GM12892 (cell line): ENCODE measurements at places on chromosomes 2 and 18.

- no peak for DNase-seq
These were observed 69.2 kb upstream of the EPHA4 start for GRCh38 chr2:221641181-221641871.

GRCh38 chr18:457521-458412 lies 42.7 kb downstream of the COLEC12 start:
- no peak for DNase-seq

DNA sequence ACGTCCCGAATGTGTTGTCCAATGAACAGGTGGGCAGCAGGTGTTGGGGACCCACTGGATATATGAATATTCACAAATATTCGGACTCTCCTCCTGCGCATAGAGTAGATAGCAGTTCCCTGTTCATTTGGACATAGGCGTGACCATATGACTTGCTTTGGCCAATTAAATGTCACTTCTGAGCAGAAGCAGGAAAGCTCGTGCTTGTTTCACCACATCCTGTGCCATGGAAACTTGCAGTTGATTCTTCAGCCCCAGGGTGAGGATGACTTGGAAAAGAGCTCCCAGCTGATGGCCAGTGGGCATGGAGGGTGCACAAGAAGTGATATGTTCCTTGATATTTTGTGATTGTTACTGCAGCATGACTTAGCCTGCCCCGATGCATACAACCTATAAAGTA lies 52.6 kb downstream of the PTPRM start:
- DNase-seq = no peak

DNA sequence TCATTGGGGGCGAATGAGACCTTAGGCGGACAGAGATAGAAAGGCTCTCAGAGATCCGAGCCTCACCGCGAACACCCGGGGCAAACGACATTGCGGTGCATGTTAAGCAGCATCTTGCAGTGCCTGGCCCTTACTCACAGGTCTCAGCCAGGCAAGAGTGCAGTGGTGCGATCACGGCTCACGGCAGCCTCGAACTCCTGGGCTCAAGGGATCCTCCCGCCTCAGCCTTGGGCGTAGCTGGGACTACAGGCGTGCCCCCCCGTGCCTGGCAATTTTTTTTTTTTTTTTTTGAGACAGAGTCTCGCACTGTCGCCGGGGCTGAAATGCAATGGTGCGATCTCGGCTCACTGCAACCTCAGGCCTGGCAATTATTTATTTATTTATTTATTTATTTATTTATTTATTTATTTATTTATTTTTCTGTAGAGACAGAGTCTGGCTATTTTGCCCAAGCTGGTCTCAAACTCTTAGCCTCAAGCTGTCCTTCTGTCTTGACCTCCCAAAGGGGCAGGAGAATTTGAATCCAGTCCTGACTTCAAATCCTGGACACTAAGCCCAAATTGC lies 1.3 kb downstream of the LAMA3 start:
- no peak for DNase-seq

GRCh38 chr2:14690926-14691325 lies 58.4 kb downstream of the LRATD1 start:
- DNase-seq = no peak

DNA sequence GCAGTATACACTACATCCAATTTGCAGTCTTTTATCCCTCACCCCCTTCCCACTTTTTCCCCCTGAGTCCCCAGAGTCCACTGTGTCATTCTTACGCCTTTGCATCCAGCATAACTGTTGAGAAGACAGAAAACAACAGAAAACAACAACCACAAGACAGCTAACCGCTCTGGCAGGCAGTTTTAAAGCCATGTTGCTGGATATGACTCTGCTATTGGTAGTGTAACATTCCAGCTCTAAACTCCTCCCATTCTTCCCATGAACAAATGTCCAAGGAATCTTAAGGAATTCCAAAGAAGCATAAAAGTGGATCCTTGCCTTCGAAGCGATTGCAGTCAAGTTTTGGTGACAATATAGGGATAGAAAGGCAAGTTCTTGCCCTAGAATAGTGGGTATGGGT lies 599.1 kb downstream of the NYAP2 start:
- no peak for DNase-seq

- DNase-seq = no peak
These were observed 102.3 kb downstream of the RAPH1 start for GRCh38 chr2:203432811-203433210.

- no peak for DNase-seq
These were observed 112.2 kb downstream of the VAPA start for GRCh38 chr18:10025711-10026670.

DNA sequence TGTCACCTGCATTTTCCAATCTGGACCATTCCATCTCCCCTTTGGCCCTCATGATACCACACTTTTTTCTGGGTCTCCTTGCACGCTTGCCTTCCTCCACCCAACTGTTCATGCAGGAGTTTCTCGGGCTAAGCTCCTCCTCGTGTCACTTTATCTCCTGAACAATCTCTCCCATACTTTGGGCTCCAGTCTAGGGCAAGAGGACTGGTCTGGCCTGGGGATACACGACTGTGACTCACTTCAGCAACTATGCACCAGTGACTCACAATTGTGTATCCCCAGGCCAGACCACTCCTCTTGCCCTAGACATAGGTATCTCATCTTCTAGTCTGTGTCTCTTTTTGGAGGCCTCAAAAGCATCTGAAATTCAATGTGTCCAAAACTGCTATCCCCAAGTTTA lies 149.4 kb upstream of the PTPRM start:
- DNase-seq = no peak

DNA sequence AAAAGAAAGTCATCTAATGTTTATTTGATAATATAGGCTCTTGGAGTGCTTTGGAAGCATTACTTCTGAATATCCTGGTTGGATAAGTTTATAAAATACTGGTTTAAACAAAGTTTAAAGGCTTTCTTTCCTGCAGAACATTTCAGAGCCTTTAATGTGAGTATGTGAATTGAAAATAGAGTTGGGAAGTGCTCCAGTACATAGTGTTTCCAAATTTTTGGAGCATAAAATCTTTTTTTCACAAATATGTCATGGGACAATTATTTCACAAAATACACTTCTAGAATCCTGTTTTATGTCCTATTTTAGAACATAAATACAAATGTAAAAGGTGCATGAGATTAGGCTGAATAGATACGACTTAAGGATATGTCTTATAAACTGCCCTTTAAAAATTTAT lies 158.9 kb upstream of the HNRNPA3 start:
- DNase-seq = no peak

DNA sequence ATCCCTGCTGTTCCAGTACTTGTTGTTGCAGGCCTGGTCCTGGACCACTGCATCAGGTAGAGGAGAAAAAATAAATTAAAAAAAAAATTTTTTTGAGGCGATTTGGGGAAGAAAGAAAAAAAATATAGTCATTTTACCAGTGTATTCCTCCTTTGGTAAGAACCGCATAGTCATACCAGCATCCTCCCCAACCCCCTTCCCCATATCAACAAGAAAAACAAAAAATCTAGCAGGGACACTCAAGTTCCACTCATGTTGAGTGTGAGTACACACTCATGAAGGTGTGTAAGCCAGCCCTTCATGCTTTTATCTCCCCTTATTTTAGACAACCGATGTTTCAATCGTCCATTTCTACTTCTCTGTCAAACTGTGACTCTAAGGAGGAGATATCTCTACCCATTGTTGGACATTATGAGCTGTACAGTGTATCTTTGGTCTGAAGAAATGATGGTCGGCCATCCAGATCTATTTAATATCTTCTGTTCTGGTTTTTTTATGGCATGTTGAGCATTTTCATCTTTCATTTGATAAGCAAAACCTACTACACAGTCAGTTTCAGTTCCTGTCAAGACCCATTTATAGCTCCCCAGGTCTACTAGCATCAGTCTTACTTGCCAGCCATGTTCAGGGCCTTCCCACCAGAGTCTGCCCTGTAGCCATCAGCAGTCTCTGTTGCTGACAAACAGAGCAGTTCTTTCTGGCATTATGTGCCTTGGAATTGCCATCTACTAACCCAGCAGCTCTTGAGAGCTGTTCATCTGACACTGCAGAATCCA lies 20.0 kb downstream of the ELP2 start:
- no peak for DNase-seq

GRCh38 chr2:65598996-65599395 lies 166.6 kb upstream of the SPRED2 start:
- no peak for DNase-seq

DNA sequence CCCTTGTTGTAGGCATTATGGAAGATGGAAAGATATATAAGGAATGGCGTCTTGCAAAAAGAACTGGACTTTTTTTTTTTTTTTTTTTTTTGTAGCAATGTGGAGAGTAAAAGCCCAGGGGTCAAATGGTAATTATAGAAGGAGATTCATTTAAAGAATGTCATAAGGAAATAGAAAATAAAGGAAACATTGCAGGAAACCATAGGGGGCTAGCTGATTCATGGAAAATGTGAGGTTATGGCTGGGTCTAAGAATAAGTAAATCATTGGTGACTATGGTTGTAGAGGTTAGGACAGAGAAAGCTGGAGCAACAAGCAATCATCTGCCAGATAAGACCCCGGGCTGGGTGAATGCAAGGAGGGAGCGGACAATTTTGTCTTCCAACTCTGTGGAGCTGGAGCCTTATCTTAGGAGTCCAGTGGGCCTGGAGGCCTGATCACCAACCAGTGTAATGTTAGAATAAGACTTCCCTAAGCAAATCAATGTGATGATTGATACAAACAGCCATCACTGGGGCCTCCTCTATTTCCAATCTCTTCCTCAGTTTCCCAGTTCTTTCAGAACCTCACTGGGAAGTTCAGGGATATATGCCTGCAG lies 201.2 kb upstream of the TNP1 start:
- DNase-seq = no peak

GRCh38 chr2:105610576-105611332 lies 134.0 kb upstream of the NCK2 start:
- no peak for DNase-seq

GRCh38 chr2:240869109-240869955 lies 708 bp downstream of the AGXT start:
- DNase-seq = no peak

DNA sequence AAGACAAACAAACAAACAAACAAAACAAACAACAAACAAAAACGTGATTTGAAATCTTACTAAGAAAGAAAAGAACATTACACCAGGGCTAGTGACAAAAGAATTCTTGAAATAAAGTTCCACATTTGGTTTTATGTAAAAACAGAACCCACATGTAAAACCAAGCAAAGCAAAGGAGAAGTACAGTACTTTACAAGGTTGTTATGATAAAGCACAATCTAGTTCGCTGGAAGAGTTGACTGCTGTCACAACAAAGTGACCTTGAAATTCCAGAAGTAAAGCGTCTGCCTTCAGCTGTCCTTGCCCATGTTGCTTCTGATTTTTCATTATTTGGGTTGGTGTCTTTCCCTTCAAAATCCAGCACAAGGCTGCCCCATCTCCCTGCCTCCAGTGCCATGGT lies 94.8 kb upstream of the CYRIA start:
- DNase-seq = no peak

- no peak for DNase-seq
These were observed 79.2 kb upstream of the PXDN start for GRCh38 chr2:1823187-1824169.

- no peak for DNase-seq
These were observed 1500.3 kb downstream of the LRP1B start for GRCh38 chr2:140630557-140630956.

- no peak for DNase-seq
These were observed 89.5 kb downstream of the SMAD7 start for GRCh38 chr18:48861181-48861708.

GRCh38 chr18:54671291-54671881 lies 80.3 kb downstream of the DYNAP start:
- DNase-seq = no peak

DNA sequence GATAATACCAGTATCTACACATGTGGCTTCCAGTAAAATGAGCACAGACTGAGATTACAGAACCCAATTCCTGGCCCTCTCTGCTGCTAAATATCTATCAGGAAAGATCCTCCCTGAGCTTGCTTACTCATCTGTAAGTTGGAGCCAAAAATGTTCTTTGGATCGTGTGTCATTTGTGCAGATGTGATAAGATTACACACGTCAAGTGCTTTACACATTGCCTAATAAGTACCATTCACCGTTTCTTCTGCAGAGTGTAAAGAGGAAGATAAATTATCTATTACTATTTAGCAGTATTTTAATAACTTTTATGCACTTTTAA lies 23.2 kb upstream of the SLC20A1 start:
- no peak for DNase-seq

- DNase-seq = no peak
These were observed 432.4 kb upstream of the MYT1L start for GRCh38 chr2:2763351-2764000.
